Pons (tissue), 1 donor: ENCODE measurements at places on chromosomes 5 and 9.
A peak's percentile ranks its signal among the peaks of the same experiment; 100 is the strongest.

- no peak for DNase-seq
These were observed 112.8 kb upstream of the IRX4 start for GRCh38 chr5:1995491-1995890.

GRCh38 chr9:4226331-4227250, 73.3 kb downstream of the GLIS3 start:
- no peak for DNase-seq

DNA sequence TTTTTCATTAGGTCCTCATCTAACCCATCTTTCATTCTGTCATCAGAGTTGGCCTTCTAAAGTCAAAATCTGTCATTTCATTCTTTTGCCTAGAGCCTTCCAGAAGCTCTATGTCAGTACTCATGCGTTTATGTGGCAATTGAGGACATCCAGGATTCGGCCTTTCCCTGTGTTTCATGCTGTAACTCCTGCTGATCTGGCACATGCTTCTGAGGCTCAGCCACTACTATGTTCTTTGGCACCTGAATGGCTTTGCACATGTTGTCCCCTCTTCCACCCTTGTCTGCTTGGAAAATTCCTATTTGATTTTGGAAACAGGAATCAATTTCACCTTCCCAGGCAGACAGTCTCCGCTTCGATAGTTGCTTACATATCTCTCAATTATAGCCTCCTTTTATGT, 84.9 kb downstream of the GDNF start:
- no peak for DNase-seq

DNA sequence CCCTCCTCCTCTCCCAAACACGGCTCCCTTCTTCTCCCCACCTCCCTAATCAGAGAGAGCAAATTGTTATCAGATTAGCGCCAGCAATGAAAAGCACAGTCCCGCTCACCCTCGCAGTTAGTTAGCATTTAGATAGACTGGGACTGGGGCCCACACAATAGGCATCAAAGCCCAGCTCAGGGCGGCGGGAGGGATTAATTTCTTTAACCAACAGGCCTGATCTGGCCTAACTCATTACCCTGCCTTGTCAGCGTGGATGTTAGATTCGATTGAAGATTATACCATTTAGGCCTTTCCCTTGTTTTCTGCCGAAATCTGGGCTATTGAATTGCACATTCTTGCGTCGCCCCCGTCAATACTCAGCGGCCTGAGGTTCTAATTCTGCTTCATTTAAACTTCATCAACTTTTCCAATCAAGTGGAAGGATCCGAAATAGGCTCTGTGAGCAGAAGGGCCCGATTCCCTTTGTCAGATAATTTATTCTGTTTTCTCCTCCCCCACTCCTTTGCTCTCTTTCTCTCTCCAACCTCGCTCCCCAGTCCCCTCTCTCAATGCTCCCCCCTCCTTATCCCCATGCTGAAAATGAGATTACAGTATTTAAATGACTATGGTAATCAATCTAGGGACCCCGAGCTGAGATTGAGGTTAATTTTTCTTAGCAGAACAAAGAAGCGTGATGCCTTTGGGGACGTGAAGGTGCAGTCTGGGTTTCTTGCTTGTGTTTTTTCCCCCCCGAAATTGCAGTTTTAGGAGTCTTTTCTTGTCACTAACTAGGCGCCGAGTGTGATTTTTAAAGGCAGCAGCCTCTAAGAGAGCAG, 15.1 kb downstream of the CFAP77 start:
- DNase-seq: no peak

GRCh38 chr5:139410121-139410992, 6.5 kb upstream of the SPATA24 start:
- DNase-seq: no peak

- no peak for DNase-seq
These were observed 734.8 kb downstream of the TLE1 start for GRCh38 chr9:80954521-80954920.

- peak; percentile 7 for DNase-seq
These were observed 30.7 kb downstream of the EXOC3 start for GRCh38 chr5:473551-474192.

GRCh38 chr9:69649566-69650250, 22.5 kb downstream of the APBA1 start:
- DNase-seq: no peak

DNA sequence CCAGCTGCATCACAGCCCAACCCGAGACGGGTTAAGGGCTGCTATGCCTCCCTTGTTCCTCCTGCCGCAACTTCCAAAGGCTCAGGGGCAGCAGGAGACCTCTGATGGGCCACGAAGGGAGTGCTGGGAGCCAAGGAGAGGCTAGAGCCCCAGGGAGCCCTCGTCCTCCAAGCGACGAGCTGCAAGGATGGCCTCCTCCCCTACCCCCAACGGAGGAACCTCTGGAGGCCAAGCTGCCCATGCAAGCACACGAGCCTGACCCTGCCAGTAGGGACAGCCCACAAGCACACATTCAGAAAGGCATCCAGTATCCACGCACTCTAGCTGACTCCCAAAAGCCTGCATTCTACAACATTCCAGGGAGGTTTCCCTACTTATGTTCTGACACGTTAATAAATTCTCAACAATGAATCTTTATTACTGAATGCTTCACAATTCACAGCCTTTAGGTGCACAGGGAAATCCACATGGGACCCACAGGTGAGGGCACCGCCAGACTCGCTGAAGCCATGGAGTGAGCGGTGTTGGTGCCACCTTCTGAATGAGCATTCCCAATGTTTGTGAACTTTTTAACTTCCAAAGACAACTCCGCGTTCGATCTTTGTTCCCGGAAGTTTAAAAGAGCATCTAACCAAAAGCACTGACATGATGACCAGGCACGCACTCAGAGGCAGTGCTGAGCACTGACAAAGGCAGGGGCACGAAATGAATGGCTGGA, 28.7 kb downstream of the IPPK start:
- DNase-seq: no peak

DNA sequence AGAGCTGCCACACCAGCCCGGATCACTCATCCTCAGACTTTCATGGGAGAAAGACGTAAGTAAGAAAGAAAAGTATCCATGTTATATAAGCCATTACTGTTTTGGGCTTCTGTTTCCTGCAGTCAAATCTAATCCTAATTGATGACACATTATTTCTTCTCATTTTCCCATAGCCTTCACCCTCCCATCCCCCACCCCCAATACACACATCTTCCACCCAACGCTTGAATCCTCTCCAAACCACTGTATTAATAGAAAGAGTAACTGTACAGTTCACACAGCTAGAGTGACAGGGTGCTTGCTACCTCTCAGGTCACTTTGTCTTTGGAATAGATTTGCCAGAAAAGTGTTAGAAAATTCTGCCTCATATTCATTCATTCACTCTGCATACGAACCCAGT, 69.3 kb upstream of the IL17B start:
- DNase-seq: no peak

DNA sequence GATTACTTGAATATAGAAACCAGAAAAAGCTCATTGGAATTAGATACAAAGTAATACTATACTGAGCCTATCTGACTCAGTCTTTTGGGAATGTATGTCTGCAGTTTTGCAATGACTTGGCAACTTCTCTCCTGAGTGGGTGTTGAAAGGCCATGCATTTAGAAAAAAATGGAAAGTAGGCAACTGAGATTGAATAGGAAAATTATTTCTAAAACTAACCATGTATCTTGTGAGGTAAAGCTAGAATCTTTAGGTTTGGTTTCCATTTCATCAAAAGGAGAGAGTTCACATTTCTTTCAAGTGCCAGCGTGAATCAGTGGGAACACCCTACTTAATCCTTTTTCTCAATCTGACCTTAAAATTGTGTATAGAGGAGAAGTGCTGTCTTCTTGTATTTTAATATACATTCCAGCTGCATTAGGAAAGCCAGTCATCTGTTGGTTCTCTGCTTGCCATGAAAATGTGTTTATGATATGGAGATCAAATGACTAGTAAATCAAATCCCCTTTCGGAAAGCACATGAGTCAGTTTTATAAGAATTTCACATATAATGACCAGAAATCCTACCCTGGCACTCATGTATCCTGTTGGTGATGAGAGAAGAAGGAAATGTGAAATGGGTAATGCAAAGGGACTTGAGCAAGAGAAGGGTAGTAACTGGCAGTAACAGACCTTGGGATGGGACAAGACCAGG, 30.4 kb downstream of the NFX1 start:
- no peak for DNase-seq

- no peak for DNase-seq
These were observed 377.4 kb downstream of the PDE4D start for GRCh38 chr5:59516161-59516560.

DNA sequence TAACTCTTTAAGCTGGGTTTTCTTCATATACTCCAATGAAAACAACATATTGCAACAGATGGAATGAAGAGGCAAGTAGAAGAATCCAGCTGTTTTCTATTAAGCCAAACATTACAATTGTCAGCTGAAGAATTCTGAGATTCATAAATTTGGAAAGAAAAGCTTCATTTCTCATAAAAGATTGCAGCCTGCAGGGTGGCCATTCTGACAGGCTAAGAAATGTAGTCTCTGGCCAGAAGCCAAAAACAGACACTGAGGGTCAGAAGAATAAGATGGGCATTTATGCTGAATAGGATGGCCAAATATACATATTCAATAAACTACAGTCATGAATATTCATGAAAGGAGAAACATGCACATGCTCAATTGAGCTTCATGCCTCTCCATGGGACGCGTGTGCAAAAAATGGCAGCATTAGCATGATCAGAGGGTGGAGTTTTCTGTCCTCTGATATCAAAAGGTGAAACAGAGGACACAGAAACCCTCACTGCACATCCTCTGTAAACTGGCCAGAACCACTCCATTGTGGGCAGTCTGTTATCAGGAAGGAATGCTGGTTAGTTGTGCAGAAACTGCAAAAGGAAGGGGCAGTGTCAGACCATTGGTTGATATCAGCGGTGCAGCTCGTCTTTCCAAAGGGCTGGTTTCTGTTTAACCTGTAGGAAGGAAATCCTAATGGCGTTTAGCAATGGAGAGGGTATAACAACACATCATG, 50.2 kb downstream of the FXN start:
- DNase-seq: no peak

DNA sequence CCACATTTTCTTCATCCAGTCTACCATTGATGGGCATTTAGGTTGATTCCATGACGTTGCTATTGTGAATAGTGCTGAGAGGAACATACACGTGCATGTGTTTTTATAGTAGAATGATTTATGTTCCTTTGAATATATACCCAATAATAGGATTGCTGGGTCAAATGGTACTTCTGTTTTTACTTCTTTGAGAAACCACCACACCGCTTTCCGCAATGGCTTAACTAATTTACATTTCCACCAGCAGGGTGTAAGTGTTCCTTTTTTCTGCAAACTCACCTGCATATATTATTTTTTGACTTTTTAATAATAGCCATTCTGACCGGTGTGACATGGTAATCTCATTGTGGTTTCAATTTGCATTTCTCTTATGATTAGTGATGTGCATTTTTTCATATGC, 82.2 kb upstream of the RFX3 start:
- DNase-seq: no peak

DNA sequence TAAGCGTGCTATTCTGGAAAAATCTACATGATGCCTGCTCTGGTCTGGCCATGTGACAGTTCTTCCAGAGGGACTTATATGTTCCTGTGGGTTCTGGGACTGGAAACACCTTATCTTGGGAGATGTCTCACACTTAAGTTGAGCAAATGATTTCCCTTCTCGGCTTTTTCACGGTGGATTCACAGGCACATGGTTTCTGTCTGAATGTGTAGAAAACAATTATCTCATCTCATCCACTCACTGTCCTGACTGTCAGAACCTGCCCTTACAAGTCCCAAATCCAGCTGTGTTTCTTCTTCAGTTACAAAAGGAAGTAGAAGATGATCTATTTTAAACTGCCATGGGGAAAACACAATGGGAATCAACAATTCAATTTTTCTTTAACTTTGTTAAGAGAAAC, 184.0 kb downstream of the SYK start:
- no peak for DNase-seq

- DNase-seq: no peak
These were observed 22.3 kb upstream of the WDR41 start for GRCh38 chr5:77514457-77514856.

DNA sequence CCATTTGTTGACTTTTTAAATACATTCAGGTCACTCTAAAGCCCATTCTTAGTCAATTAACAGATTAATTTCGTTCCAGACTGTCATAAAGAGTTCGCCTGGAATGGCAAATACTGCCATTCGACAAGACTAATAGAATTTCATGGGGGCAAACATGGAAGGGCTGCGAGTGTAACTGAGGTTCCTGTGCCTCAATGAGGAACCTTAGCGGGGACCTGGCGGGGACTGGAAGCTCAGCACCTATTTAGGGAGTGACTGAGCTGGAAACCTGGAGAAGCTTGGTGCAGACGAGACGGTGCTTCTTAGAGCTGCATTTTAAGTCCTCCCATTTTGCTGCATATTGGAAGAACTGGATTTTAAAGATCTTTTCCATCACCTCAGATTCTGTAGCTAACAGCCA, 3.4 kb downstream of the VCAN start:
- no peak for DNase-seq

DNA sequence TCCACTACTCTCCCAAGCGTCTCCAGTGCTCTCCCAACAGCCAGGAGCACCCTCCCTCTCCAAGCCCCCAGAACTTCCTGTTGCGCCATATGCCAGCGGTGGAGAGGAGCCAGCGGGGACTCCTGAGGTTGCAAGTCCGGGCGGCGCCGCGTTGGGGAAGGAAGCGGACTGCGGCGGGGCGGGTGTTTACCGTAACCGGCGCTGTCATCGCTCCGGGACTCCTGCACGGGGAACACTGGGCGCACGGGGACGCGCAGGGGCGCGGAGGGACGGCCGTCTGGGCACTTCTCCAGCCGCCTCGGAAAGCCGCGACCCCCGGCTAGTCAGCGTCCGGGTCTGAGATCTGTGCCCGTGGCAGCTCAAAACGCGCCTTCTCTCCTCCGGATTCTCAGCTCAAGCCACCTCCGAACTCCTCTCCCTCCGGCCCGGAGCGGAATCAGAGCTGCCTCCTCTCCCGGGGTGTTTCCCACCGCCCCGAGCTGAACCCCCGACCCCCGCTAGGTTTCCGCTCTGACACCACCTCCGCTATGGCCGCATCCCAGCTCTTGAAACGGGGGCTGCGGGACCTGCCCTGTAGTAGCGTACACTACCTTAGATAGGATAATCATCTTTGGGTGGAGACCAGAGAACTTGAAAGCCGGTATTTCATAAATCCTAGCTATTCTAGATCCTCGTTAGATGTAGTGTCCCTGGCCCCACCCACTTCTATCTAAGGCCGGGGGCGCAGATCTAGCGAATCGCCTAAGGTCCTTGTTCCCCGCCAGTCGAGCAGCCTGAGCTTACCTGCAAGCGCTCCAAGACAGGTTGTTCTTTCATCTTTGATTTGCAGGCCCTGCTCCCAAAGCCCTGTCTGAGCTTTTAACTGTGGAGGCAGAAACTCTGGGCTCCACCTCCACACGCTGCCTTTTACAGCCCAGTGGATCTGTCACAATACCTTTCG, at the start of gene TRPM6:
Gene TRPM6 (minus strand): TSS at position 881 of the 940 bp plus-strand sequence. CDS start 65 bp downstream, at position 816.
- DNase-seq: peak; percentile 20

DNA sequence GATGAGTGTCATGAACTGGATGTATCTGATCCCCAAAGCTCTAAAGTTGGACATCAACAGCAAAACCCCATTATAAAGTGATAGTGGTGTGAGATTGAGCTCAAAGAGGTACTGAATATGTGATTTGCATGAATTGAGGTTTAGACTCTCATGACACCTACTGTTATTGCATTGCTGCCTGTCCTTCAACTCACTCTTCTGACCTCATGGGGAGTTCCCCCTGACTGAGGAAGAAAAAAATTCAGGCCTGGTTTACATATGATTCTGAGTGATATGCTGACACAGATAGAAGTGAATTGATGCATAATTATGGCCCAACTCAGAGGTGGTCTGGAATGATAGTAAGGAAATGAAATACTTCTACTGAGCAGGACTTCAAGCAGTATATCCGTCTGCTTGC, 76.2 kb upstream of the CHD1 start:
- DNase-seq: no peak
